Pancreas (tissue), 10 donors: ENCODE measurements at places on chromosomes 1 and 21. TPM values are rescaled to one million over a fixed set of nuclear protein-coding genes. Genes with fewer than 3 reads are reported as not detected.

The ASCL5 gene
- total RNA-seq, result 0.61 TPM

The AGTRAP gene
- total RNA-seq, result 18.5 TPM

The RHCE gene
- total RNA-seq, result 0.69 TPM

The SPATA21 gene
- total RNA-seq, result not detected

The SPATA45 gene
- total RNA-seq, result not detected

The VWA5B1 gene
- 0.16 TPM for total RNA-seq

The OR2L5 gene
- not detected for total RNA-seq

The HRNR gene
- not detected for total RNA-seq

The TMEM52 gene
- total RNA-seq, result 74.7 TPM

The TTC39A gene
- 16.6 TPM for total RNA-seq

The USP21 gene
- 7.9 TPM for total RNA-seq

The SLAMF1 gene
- total RNA-seq, result 0.16 TPM

The FCRL2 gene
- total RNA-seq, result not detected

The PIGV gene
- total RNA-seq, result 8.1 TPM

The FNDC10 gene
- 0.28 TPM for total RNA-seq

The RNU1-2 gene
- 957 TPM for total RNA-seq

The CTH gene
- 5.6 TPM for total RNA-seq

The FAM131C gene
- 1.5 TPM for total RNA-seq

The DDOST gene
- 143 TPM for total RNA-seq

The PALMD gene
- 4.7 TPM for total RNA-seq

The F3 gene
- 117 TPM for total RNA-seq

The HTR1D gene
- total RNA-seq, result not detected

The NAV1 gene
- 8.6 TPM for total RNA-seq

The ECE1 gene
- total RNA-seq, result 90.2 TPM

The LCE2B gene
- not detected for total RNA-seq

The SLC9C2 gene
- total RNA-seq, result 0.17 TPM

The CALML6 gene
- total RNA-seq, result 1.4 TPM

The PSMA5 gene
- total RNA-seq, result 21.4 TPM

The HAO2 gene
- total RNA-seq, result not detected

The SLC1A7 gene
- total RNA-seq, result not detected

The IL19 gene
- not detected for total RNA-seq

The TIPRL gene
- 13.0 TPM for total RNA-seq

The TRIM67 gene
- total RNA-seq, result under 0.01 TPM

The HSF2BP gene
- total RNA-seq, result 0.25 TPM

The PRAMEF10 gene
- total RNA-seq, result not detected

The FMOD gene
- total RNA-seq, result 6.2 TPM

The CFHR5 gene
- 0.06 TPM for total RNA-seq

The TDRD10 gene
- total RNA-seq, result 0.35 TPM

The LCE6A gene
- not detected for total RNA-seq

The OR10Z1 gene
- total RNA-seq, result not detected
